ENCODE measurements at places on chromosomes 4 and X.
A peak's percentile ranks its signal among the peaks of the same experiment; 100 is the strongest.

DNA sequence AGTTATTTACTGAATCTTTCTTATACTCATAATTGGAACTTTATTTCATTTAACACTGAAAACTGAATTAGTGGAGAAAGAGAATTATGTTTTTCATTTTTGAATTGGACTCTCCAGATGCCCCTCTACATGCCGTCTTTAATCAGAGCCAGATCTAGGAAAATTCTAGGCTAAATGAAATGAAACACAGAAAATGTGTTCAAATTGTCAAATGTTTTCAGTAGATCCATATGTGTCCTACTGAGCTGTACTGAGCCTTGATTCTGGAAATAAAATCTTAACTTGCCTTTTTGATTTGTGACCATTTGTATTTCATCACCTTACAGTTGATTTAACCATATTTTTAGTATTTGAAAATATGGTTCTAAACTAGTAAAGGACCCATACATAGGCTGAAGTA is 64.0 kb upstream of the GK2 start:
- no peak for DNase-seq

GRCh38 chr4:41660352-41660751 is 88.2 kb downstream of the PHOX2B start:
- no peak for DNase-seq

GRCh38 chr4:169114341-169114974 is 104.4 kb upstream of the CBR4 start:
- no peak for DNase-seq

GRCh38 chr4:98170035-98170434 is 26.8 kb upstream of the STPG2 start:
- no peak for DNase-seq

DNA sequence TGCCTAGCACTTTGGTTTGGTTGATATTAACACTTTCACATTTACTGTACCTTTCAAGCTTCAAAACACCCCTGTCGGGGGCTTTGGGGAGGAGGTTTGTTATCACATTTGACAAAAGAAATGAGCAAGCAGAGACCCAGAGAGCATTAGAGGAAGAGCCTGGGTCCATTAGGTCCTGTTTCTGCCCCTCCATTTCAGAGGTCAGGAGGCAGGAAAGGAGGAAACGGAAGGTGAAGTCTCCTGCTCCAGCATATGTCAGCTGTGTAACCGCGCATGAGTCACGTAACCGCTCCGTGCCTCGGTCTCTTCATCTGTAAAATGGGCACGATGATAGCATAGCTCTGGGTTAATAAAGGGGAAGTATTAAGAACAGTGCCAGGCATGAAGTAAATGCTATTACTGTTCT is 201.9 kb upstream of the BCOR start:
- peak; percentile 18 for DNase-seq

- DNase-seq = no peak
Observed at GRCh38 chr4:82787342-82787741, 11.3 kb downstream of the SCD5 start.

DNA sequence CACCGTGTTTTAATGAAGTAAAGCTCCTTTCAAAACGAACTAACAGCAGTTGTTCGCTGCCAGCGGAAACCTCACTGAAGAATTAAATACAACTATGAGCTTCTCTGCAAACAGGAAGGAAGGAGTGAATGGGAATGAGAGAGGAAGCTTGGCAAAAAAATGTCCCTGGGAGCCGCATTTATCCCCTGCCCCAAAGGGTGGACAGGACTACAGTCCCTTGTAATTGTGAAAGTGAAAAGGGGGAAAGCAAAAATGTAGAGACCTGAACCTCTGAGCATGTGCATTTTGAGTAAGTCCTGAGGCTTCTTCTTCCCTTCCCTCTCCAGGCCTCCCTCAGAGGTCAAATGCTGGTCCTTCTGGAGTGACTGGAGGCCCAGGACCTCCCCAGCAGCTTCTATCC is 53.8 kb upstream of the BMP2K start:
- no peak for DNase-seq

- DNase-seq = no peak
Observed at GRCh38 chr4:130393642-130394041, 1297.7 kb downstream of the C4orf33 start.

GRCh38 chr4:182975806-182976205 is 58.6 kb upstream of the DCTD start:
- no peak for DNase-seq

- DNase-seq = no peak
Observed at GRCh38 chr4:153512952-153513500, 46.9 kb downstream of the TMEM131L start.

DNA sequence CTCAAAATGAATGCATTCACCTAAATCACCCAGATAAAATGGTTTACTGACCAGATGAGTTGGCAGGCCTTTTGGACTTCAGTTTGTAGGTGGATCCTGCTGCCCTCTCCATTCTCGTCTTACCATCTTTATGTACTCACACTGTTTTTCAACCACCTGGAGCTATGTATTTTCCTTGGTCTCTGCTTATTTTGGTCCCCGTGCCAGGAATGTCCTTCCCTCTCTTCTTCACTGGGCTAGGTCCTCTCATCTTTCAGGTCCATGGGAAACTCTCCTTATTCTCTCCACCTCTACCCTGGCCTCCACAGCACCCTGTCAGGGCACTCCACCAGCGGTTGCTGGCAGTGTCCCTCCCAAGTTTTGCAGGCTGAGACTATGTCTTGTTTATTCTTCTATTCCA is 2.6 kb downstream of the GPRIN3 start:
- DNase-seq = peak; percentile 31

- no peak for DNase-seq
Observed at GRCh38 chr4:88738180-88738579, 40.6 kb upstream of the NAP1L5 start.

GRCh38 chrX:22135994-22136684 is 104.0 kb downstream of the PHEX start:
- DNase-seq = peak; percentile 43

DNA sequence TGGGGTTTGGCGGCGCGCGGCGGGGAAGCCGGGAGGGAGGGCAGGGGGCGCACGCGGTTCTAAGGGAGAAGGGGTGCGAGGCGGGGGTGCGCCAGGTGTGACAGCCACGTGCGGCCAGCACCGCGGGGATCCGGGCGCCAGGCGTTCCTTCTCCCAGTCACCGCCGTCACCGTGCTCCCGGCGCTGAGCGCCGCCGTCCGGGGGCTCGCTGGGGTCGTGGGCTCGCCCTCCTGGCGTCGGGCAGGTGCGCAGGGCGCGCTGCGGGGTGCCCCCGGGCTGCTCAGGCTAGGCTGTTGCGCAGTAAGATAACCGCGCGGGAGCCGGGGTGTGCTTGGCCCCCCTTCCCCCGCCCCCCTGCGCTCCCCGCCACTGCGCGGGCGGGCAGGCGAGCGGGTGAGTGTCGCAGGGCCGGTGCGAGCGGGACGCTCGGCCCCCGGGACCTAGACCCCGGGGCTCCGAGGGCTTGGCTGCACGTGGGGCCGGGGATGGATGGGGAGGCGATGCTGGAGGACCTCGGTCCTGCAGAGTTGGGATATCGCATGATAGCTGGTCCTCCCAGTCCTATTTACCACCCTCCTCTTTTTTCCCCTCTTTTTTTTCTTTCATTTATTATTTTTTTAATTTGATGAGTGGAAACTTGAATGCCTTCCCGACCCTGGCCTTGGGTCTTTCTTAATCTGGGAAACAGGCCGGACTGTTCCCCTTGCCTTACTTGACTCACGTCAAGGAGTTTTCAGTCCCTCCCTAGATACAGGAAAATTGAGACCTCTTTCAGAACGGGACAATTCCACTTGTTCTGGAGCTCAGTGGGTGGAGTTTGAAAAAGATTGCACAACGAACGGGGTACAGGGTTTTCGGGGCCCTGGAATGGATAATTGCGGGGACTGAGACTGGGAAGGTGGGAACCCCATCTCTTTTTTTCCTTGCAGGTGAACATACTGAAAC is 797 bp downstream of the TXLNG start:
- peak; percentile 45 for DNase-seq

DNA sequence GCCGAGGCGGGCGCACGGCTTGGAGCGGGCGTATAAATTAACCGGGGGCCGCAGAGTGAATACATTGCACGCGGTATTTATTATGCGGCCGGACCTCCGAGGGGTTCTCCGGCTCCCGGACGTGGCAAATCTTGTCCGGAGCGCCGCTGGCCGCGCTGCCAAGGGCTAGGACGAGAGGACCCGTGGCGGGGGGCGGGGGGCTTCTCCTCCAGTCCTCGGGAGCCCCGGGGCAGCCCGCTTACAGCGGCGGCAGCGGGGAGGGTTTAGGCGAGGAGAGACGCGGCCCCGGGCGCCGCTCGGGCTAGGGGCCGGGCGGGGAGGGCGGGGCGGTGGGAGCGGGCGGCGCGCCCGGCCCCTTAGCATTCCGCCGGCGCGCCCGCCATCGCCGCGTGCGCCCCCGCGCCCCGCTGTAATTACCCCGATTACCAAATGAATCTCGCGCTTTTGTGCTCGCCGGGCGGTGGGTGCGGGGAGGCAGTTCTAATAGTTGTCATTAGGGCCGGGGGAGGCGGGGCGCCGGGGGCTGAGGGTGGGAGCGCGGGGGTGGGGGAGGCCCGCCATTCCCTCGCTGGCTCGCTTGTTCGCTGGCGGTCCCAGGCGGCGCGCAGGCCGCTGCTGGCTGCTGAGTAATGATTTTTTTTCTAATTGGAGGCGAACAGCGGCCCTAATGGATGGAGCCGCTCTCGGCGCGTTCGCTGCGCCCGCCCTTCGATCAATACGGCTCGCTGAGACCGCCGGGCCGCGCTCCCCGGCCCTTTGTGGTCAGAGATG is 276.6 kb downstream of the BCOR start:
- peak; percentile 9 for DNase-seq

GRCh38 chr4:107519053-107519452 is 201.0 kb downstream of the PAPSS1 start:
- DNase-seq = no peak

DNA sequence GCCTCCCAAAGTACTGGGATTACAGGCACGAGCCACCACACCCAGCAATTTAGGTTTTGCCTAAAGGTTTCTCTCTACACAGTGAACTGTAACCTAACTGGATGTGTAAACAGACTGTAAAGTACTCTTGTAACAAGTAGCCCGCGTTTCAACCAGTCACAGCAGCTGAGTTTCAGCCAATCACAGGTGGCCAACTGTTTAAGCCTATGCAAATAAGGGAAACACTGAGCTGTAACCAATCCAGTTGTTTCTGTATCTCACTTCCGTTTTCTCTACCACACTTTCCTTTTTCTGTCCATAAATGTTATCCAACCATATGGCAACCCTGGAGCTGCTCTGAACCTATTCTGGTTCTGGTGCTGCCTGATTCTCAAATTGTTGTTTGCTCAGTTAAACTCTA is 59.9 kb downstream of the DIPK2B start:
- DNase-seq = no peak

DNA sequence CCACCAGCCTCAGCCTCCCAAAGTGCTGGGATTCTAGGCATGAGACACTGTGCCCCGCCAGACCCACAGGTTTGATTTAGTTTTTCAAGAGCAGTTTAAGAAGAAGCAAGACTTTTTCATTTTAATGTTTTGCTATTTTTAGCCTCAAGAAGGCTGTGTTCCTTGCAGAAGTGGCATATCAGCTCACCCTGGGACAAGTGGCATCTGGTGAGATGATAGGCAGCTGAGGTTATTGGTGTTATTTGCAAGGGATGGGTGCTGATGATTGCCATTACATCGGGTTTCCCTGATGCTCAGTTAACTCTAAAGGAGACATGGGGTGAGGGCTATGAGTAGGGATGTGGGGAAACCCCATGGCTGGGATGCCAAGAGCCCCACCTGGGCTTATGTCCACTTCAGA is 120.4 kb downstream of the MXRA5 start:
- no peak for DNase-seq

GRCh38 chrX:7996414-7996813 is 69.2 kb upstream of the PNPLA4 start:
- DNase-seq = peak; percentile 35

- no peak for DNase-seq
Observed at GRCh38 chr4:77699731-77700210, 94.2 kb downstream of the CXCL13 start.

DNA sequence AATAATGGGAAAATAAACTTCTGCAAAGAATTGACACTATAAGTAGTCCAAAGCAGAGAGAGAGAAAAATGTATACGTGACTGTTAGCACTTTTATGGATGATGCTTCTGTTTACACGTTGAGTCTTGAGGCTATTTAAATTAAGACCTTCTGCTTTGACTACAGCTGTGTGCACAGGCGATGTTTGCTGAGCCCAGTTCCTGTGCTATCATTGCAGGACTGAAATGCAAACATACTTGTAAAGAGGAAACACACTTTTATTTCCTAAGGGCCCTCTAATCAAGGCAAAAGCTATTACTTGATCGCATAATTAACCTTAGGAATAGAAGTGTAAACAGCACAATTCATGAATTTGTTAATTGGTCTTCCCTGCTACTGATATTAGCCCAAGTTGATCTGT is 226.9 kb downstream of the FBXW7 start:
- DNase-seq = no peak

- no peak for DNase-seq
Observed at GRCh38 chr4:3388471-3389232, 53.1 kb upstream of the HGFAC start.

DNA sequence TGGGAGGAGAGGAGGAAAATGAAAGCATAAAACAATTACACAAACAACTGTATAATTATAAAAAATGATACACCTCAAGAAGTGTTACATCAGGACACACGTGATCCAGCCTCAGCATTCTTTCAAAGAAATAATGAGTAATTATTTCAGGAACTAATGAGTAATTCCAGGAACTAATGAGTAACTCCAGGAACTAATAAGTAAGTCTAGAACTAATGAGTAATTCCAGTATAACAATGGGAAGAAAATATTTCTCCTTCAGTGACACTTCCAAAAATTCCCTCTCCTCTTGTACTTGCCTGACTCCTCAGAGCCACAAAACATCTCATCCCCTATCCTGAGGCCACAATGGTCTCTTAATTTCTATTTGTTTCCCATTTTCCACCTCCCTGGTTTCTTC is 63.5 kb upstream of the COL25A1 start:
- no peak for DNase-seq

DNA sequence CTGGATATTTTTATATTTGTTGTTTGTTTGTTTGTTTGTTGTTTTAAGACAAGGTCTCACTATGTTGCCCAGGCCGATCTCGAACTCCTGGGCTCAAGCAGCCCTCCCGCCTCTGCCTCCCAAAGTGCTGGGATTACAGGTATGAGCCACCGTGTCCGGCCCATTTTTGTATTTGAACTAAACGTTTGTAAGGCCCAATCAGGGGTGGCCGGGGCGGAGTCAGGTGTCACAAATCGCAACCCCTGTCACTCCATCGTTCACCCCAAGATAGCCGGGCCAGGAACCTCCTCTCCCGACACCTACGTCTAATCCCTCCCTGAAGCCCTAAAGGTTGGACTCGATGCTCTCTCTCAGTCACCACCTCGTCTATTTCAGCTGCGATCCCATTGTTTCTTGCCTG is 722 bp upstream of the EFHC2 start:
- DNase-seq = peak; percentile 82

- no peak for DNase-seq
Observed at GRCh38 chr4:176286728-176287127, 17.7 kb upstream of the ASB5 start.

GRCh38 chr4:180860089-180860720 is 1383.0 kb upstream of the TENM3 start:
- no peak for DNase-seq

DNA sequence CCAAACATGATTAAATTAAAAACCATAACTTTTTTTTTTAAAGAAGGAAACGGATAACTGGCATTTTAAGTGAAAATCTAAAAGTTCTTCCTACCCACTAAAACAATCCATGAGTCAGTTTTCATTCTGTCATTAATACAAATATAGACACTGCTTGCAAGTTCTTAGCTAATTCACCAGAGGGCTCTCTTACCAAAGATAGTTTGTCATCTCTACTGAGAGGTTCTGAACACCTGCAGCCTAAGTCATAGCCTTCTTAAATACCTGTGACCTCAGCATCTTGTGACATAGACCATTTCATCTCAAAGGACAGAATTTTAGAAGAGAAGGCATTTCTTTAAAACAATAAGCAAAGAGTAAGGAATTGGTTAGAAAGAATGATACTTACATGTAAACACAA is 65.3 kb upstream of the FAM120C start:
- DNase-seq = peak; percentile 14
